ENCODE measurements at places on chromosomes 7 and 10.

DNA sequence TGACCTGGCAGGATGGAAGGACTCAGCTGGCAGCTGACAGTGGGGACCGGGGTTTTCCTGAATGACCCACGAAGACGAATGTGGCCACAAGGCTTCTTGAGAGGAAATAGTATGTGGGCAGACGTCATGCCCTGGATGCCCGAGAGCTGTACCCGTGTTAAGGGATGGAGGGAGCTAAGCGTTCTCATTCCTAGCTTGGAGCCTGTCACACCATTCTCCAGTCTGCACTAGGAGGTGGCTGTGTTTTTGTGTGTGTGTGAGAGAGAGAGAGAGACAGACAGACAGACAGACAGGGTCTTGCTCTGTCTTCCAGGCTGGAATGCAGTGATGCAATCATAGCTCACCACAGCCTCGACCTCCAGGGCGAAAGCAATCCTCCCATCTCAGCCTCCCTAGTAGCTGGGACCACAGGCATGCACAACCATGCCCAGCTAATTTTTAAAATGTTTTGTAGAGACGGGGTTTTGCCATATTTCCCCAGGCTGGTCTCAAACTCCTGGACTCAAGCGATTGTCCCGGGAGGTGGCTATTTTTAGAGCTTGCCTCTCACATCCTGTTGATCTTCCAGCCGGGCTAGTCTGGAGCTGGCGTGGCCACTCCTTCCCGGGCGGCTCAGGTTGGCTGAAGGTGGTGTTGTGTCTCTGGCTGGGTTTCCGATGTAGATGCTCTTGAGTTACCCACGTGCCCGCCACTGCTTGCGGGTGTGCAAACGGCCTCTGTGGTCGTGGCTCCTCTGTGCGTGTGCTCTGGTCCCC is 2.1 kb downstream of the AMZ1 start:
- ATAC-seq, result no peak

GRCh38 chr10:118277871-118278270 is 64.3 kb downstream of the FAM204A start:
- ATAC-seq, result no peak

DNA sequence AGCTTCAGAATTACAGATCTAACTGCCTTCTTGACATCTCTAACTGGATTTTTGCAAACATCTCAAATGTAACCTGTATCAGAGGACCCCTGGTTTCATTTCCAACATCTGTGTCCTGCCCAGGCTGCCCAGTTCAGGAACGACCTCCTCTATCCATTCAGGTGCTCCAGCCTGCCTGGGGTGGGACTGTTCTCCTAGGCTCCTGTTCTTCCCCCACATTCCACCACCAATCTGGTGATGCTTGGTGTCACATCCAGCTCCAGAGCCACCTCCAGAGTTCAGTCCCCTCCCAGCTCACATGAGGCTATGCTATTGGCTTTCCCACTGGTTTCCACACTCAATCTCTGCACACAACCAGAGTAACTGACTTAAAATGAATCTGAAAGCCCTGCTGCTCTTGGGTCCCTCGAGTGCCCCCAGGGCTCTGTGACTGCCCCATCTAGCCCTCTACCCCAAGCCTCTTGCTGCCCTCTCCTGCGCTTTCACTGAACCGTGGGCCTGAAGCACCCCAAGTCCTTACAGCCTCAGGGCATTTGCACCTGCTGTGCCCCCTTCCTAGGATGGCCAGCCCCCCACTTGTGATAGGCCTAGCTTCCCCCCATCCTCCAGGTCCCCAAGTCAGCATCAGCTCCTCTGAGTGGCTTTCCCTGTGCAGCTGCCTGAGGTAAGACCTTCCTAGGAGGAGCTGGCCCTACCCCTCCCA is 46.1 kb downstream of the PPIF start:
- no peak for ATAC-seq

- ATAC-seq, result no peak
Measured at GRCh38 chr10:64546073-64546472, 1024.9 kb downstream of the REEP3 start.

- ATAC-seq, result no peak
Measured at GRCh38 chr10:6047847-6048246, 14.3 kb downstream of the IL2RA start.

- no peak for ATAC-seq
Measured at GRCh38 chr10:117684672-117685211, 142.2 kb downstream of the EMX2 start.

DNA sequence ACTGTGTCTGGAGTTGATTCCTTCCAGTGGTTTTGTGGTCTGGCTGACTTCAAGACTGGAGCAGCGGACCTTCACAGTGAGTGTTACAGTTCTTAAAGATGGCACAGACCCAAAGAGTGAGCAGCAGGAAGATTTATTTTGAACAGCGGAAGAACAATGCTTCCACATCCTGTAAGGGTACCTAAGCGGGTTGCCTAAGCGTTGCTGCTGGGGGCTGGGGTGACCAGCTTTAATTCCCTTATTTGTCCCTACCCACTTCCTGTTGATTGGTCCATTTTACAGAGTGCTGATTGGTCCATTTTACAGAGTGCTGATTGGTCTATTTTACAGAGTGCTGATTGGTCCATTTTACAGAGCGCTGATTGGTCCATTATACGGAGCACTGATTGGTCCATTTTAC is 13.2 kb downstream of the AKR1B15 start:
- no peak for ATAC-seq

DNA sequence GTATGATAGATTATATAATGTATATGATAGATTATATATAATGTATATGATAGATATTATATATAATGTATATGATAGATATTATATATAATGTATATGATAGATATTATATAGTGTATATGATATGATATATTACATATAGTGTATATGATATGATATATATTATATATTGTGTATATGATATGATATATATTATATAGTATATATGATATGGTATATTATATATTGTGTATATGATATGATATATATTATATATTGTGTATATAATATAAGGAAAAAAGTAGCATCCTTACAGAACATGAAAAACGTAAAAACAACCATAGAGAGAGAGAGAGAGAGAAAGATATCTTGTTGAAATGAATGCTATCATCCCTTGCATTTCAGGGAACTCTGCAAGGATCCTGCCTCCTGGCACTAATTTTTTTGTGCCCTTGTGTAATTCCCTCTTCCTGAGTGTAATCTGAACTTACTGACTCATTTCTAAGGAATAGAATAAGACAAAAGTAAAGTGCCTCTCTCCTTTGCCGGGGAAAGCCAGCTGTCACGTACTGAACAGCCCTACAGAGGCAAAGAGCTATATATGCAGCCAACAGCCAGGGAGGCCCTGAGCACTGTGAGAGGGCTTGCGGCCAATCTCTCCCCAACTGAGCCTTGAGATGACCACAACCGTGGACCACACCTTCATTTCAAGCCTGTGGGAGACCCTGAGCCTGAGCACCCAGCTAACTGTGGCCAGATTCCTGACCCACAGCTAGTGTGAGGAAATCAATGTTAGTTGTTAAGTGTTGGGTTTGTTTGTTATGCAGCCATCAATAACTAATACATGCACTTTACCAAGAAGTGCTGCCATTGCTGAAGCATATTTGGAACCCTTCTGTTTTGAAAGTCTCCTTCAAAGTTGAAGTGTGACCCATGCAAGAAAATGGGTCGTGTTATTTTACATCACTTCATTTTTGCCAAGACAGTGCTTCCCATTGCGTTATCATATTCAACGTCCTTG is 61.1 kb upstream of the EZH2 start:
- no peak for ATAC-seq

DNA sequence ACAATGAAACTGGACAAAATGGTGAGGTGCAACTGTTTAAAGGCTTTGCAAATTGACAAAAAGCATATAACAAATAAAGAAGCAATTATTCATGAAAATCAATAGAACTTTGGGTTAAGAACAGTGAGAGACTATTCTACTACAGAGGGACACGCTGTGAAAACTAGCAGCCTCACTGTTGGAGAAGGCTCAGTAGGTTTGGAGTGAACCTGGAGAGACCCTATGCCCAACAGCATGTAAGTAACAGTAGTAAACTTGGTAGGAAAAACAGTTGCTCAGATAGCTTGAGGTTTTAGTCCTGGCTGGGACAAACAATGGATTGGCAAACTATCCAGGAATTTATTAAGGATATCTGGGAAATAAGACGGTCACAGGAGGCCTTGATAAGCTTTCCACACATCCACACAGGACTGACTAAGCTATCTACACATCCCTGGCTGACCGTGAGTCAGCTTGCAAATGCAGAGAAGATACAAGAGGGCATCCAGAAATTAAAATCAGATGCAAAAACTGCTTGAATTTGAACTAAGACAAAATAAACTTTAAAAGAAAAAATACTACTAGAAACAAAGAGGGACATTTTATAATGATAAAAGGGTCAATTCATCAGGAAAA is 15.9 kb downstream of the FAM149B1 start:
- no peak for ATAC-seq

DNA sequence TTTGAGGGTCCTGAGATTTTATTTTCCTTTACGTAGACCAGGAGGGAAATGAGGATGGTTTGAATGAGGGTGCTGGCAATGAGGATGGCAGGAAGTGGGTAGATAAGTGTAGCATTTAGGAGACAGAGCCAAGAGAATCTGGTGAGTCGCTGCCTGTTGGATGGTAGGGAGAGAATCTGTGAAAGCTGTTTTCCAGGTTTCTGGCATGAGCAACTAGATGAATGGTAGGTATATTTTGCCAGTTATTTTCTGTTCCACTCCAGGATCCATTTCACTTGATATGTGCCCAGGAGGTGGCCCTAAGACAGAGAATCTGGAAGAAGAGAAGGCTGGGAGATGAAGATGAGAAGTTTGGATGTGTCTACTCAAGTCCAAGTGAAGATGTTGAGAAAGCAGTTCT is 63.3 kb upstream of the VIPR2 start:
- no peak for ATAC-seq

DNA sequence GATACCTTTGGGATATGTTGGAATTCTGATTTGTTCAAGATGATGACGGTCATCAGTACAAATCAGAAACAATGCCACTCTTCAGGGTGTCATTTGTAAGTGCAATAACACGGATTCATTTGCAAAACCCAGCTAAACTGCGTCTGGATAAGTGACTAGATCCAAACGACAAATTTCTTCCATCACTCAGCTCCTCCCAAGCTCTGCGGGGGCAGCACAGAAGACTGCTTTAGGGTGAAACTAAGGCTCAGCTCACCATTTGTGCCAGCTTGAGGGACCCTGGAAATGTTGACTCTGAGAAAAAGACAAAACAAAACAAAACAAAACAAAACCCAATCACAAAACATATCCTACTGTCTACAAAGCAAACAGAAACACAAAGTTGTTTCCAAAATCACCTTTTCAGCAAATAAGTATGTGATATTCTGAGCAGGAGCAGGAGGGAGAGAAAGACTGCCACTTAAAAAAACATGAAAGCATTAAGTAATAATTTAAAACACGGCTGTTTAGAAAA is 8.0 kb downstream of the EVX1 start:
- ATAC-seq, result no peak

DNA sequence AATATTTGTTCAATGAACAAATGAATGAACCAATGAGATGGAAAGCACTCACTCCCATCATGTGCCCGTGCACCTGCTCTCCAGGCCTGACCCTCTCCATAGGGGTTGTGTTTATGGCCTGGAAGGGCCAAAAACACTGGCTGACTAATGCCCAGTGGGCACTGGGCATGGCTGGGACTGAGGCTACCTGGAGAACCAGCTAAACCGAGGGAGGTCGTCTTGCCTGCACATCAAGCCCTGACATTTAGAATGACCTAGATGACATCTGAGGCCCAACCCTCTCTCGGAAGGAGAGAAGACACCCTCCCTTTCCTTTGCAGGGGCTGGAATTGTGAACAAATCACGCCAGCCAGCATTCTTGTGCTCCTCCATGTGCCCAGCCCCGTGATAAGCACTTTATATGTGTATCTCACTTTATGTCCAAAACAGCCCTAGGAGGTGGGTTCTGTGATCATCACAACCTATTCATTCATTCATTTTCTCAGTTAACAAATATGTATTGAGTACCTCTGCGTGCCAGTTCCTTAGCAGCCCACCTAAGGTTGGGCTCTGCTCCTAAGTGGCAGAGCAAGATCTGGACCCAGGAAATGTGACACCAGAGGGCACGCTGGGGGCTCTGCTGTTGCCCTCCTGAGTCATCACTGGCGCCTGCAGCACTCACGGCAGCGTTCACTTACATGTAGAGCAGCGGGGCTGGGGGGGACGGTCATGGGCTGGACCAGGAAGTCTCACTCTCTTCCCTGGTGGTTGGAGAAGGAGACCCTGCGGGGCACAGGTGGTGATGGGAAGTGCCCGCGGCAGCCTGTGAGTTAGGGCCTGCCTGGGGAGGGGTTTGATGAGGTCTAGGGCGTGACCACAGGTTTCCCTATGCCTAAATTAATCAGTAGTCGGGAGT is 52.0 kb downstream of the TSPAN15 start:
- no peak for ATAC-seq

DNA sequence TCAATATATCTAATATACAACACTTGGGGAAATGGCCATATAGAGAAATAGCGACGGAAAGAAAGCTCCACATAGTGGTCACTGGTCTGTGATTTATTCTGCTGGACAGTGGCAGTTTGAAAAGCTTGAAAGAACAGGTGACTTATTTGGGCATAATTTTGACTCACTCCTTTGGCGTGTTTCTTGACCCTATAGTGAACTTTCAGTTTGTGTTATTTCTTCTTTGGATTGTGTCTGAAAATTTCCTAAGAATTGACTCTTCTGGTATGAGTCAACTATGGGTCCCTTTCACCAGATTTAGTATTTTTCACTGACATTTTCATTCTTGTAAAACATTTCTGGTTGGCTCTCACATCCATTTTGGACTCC is 25.8 kb upstream of the IMMP2L start:
- ATAC-seq, result no peak

GRCh38 chr7:42549866-42550485 is 313.0 kb upstream of the GLI3 start:
- ATAC-seq, result no peak

DNA sequence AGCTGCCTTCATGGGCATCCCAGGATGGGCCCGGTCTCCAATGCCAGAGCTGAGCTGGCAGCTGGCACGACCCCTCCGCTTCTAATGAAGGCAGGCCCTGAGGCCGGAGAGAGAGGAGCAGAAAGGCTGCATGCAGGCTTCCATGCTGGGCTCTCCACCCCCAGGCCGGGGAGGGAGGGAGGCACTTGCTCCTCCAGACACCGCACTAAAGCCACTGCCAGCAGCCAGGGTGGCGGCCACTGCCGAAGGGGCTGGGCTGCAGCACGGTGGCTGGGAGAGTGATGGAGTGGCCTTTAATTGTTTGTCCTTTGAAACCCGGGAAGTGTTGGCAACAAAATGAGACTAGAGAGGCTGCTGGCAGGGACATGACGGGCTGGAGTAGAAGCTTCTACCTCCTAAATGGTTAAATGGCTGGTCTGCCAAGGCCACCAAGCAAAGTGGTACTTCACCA is 236.5 kb downstream of the SKAP2 start:
- no peak for ATAC-seq

- peak; percentile 61 for ATAC-seq
Measured at GRCh38 chr10:11165591-11166543, 148.2 kb downstream of the CELF2 start.

DNA sequence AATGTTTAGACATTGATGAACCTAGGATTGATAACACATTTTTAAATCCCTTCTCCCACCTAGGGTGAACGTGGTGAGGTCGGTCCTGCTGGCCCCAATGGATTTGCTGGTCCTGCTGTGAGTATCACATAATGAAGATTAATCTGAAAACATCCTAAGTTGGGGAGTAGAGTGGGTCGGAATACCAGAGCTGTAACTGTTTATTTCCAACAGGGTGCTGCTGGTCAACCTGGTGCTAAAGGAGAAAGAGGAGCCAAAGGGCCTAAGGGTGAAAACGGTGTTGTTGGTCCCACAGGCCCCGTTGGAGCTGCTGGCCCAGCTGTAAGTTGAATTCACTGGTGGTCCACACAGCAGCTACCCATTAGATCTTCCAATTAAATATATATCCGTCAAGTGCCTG is 25.6 kb downstream of the COL1A2 start:
- no peak for ATAC-seq
